Activated CD4-positive, alpha-beta T cell treated with anti-CD3 and anti-CD28 coated beads, Interleukin-2, amount 10 ng/mL, durations not matched to agents 24 days and 14 days (primary cell): ENCODE measurements at places on chromosomes 16 and 17.
A peak's percentile ranks its signal among the peaks of the same experiment; 100 is the strongest.

DNA sequence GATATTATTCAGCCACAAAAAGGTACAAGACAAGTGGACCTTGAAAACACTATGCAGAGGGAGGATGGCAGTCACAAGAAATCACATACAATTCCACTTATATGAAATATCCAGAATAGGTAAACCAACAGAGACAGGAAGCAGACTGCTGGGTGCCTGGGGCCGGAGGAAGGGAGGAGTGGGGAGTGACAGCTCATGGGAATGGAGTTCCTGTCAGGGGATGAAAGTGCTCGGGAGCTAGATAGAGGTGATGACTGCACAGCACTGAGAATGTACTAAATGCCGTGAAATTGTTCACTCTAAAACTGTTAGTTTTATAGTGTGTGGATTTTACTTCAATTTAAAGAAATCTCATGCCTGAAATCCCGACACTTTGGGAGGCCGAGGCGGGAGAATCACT is 74.2 kb upstream of the MED9 start:
- H3K36me3 ChIP-seq = no peaks in the 10 kb centered on the region
- H3K4me3 ChIP-seq = no peak overlapping the region
- no peak for DNase-seq
- H3K4me1 ChIP-seq = peaks cover 24% of the 10 kb centered on the region

GRCh38 chr17:56948491-56948890 is 12.4 kb downstream of the COIL start:
- H3K27ac ChIP-seq = no peak overlapping the region
- peaks cover 43% of the 10 kb centered on the region for H3K36me3 ChIP-seq
- H3K4me3 ChIP-seq = no peak overlapping the region
- H3K4me1 ChIP-seq = peaks cover 9% of the 10 kb centered on the region

DNA sequence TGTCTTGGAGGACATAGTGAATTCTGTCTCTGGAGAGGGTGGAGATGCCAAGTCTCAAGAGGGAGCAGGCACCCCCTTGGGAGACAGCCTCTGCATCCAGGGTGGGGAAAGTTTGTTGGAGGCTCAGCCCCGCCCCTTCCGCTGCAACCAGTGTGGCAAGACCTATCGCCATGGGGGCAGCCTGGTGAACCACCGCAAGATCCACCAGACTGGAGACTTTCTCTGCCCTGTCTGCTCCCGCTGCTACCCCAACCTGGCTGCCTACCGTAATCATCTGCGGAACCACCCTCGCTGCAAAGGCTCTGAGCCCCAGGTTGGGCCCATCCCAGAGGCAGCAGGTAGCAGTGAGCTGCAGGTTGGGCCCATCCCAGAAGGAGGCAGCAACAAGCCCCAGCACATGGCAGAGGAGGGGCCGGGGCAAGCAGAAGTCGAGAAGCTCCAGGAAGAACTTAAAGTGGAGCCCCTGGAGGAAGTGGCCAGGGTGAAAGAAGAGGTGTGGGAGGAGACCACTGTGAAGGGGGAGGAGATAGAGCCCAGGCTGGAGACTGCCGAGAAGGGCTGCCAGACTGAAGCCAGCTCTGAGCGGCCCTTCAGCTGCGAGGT is 5.2 kb downstream of the ZNF646 start:
- peaks cover 15% of the 10 kb centered on the region for H3K4me1 ChIP-seq
- H3K27me3 ChIP-seq = no peaks in the 10 kb centered on the region
- H3K4me3 ChIP-seq = no peak overlapping the region
- H3K36me3 ChIP-seq = peaks cover 43% of the 10 kb centered on the region

- no peak overlapping the region for H3K27ac ChIP-seq
- no peak for DNase-seq
- H3K36me3 ChIP-seq = no peaks in the 10 kb centered on the region
- H3K4me3 ChIP-seq = no peak overlapping the region
- H3K4me1 ChIP-seq = no peaks in the 10 kb centered on the region
- no peaks in the 10 kb centered on the region for H3K27me3 ChIP-seq
Measured at GRCh38 chr16:63422715-63423114, 1386.5 kb upstream of the CDH8 start.

- no peak overlapping the region for H3K27ac ChIP-seq
- peaks cover 2% of the 10 kb centered on the region for H3K27me3 ChIP-seq
- no peaks in the 10 kb centered on the region for H3K4me1 ChIP-seq
- no peaks in the 10 kb centered on the region for H3K36me3 ChIP-seq
Measured at GRCh38 chr17:21089933-21090901, 36.5 kb upstream of the DHRS7B start.

GRCh38 chr16:49189286-49189685 is 92.4 kb downstream of the CBLN1 start:
- H3K27ac ChIP-seq = no peak overlapping the region
- no peaks in the 10 kb centered on the region for H3K36me3 ChIP-seq
- no peak for DNase-seq
- H3K4me3 ChIP-seq = no peak overlapping the region
- H3K4me1 ChIP-seq = no peaks in the 10 kb centered on the region
- H3K27me3 ChIP-seq = no peaks in the 10 kb centered on the region

- H3K4me3 ChIP-seq = no peak overlapping the region
- H3K27me3 ChIP-seq = peaks cover 8% of the 10 kb centered on the region
- peaks cover 17% of the 10 kb centered on the region for H3K4me1 ChIP-seq
- no peak overlapping the region for H3K27ac ChIP-seq
- DNase-seq = no peak
Measured at GRCh38 chr16:57643910-57644309, 15.5 kb downstream of the ADGRG1 start.

DNA sequence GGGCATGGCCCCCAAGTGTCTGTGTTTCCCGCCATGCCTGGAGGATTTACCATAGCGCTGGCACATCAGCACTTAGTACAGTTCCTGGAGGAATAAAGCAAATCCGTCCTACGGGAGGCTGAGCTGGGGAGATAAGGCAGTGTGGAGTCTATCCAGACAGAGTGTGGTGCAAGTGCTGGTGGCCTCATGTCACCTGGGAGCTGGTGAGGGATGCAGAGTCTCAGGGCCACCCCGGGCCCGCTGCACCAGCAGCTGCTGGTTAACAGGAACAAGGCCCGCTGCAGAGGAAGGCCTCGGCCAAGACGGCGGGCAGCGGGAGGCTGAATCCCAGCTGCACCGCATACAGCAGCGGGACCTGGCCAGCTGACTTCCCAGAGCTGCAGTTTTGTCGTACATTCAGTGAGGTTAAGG is 57.3 kb upstream of the CDC42EP4 start:
- H3K4me1 ChIP-seq = no peaks in the 10 kb centered on the region
- DNase-seq = no peak
- no peaks in the 10 kb centered on the region for H3K36me3 ChIP-seq
- H3K4me3 ChIP-seq = no peak overlapping the region
- no peak overlapping the region for H3K27ac ChIP-seq
- H3K27me3 ChIP-seq = peaks cover 7% of the 10 kb centered on the region

GRCh38 chr17:48238933-48239602 is 131.5 kb downstream of the SNX11 start:
- H3K36me3 ChIP-seq = peaks cover 18% of the 10 kb centered on the region
- no peak overlapping the region for H3K27ac ChIP-seq
- peaks cover 42% of the 10 kb centered on the region for H3K4me1 ChIP-seq

DNA sequence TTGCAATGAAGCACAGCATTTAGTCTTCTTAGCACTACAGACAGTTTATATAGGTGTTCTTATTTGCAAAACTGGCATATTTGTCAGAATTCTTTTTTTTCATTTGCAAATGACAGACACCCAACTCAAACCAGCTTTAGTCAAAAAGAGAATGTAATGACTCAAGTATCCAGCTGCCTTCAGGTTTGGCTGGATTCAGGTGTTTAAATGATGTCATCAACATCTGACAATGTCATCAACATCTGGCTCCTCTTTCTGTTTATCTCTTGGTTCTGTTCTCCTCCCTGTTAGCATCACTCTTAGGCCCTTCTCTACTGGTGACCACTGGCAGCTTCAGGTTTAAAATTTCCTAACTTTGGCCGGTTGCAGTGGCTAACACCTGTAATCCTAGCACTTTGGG is 18.9 kb downstream of the TMC5 start:
- no peak overlapping the region for H3K27ac ChIP-seq
- no peak for DNase-seq
- H3K4me3 ChIP-seq = no peak overlapping the region
- H3K4me1 ChIP-seq = peaks cover 9% of the 10 kb centered on the region

- no peaks in the 10 kb centered on the region for H3K27me3 ChIP-seq
- no peaks in the 10 kb centered on the region for H3K36me3 ChIP-seq
- DNase-seq = no peak
- H3K4me3 ChIP-seq = no peak overlapping the region
- no peaks in the 10 kb centered on the region for H3K4me1 ChIP-seq
Measured at GRCh38 chr16:59236804-59237458, 502.8 kb upstream of the GOT2 start.

DNA sequence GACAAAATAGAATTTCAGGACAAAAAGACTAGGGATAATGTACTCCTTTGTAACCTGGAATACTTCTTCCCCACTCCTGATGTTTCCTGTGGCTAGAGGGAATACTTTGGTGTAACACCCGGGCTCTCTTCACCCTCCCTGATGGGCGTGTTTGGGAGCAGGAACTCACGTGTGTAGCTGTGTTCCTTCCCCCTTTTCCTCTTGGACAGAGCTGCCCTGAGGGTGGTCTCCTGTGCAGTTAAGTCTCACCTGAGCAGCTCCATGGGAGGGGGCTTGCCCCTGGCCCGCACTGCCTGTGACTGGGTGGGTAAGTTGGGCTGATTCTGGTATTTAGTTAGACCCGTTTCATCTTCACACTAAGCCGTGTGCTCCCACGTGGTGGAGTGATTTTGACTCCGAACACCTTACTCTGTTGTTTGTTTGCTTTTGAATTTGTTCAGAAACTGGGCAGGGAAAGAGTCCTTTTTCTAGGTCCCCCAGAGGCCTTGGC is 87.9 kb downstream of the OR1D5 start:
- peaks cover 2% of the 10 kb centered on the region for H3K27me3 ChIP-seq
- H3K4me3 ChIP-seq = no peak overlapping the region
- no peaks in the 10 kb centered on the region for H3K4me1 ChIP-seq
- no peak for DNase-seq
- H3K36me3 ChIP-seq = peaks cover 2% of the 10 kb centered on the region
- H3K27ac ChIP-seq = no peak overlapping the region

GRCh38 chr17:19876529-19877161 is 8.9 kb upstream of the ULK2 start:
- peaks cover 13% of the 10 kb centered on the region for H3K4me1 ChIP-seq
- no peaks in the 10 kb centered on the region for H3K36me3 ChIP-seq
- H3K27me3 ChIP-seq = peaks cover 4% of the 10 kb centered on the region
- DNase-seq = peak; percentile 78

DNA sequence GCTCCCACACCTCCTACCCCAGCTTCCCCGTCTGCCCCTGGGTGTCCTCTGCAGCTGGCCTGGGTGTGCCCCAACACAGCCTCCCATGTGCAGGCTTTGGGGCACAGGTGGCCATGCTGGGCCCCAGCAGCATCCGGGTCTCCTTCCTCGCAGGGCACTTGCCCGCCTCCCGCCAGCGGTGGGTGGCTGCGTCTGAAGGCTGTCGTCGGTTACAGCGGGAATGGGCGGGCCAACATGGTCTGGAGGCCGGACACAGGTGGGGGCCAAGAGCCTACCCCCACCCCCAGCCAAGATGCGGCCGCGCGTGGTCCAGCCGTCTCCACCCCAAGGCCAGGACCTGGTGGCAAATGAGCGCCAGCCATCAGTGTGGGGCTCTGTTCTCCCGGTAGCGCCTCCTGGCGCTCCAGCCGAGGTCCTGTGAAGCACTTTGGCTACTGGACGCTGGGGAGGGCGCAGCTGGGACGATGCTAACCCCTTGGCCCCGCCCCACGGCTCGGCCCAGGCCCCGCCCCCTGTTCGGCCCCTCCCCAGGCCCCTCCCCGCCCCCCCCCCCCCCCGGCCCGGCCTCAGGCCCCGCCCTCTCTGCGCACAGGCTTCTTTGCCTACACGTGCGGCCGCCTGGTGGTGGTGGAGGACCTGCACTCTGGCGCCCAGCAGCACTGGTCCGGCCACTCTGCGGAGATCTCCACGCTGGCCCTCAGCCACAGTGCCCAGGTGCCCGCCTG is 7.3 kb upstream of the RHOT2 start:
- H3K4me3 ChIP-seq = peak overlapping the region; percentile 49
- no peaks in the 10 kb centered on the region for H3K27me3 ChIP-seq
- peak; percentile 90 for DNase-seq

GRCh38 chr17:63250830-63251229 is 195.3 kb downstream of the CYB561 start:
- DNase-seq = no peak
- peaks cover 21% of the 10 kb centered on the region for H3K27me3 ChIP-seq
- no peak overlapping the region for H3K4me3 ChIP-seq
- H3K4me1 ChIP-seq = no peaks in the 10 kb centered on the region
- no peak overlapping the region for H3K27ac ChIP-seq
- no peaks in the 10 kb centered on the region for H3K36me3 ChIP-seq

GRCh38 chr16:64975821-64976220 is 146.0 kb downstream of the CDH11 start:
- no peak overlapping the region for H3K27ac ChIP-seq
- no peak overlapping the region for H3K4me3 ChIP-seq
- no peak for DNase-seq
- no peaks in the 10 kb centered on the region for H3K4me1 ChIP-seq
- no peaks in the 10 kb centered on the region for H3K27me3 ChIP-seq
- no peaks in the 10 kb centered on the region for H3K36me3 ChIP-seq

- peaks cover 40% of the 10 kb centered on the region for H3K4me1 ChIP-seq
- peaks cover 10% of the 10 kb centered on the region for H3K36me3 ChIP-seq
- peak overlapping the region; percentile 52 for H3K27ac ChIP-seq
- no peaks in the 10 kb centered on the region for H3K27me3 ChIP-seq
Measured at GRCh38 chr17:1110862-1111598, 68.8 kb downstream of the ABR start.

DNA sequence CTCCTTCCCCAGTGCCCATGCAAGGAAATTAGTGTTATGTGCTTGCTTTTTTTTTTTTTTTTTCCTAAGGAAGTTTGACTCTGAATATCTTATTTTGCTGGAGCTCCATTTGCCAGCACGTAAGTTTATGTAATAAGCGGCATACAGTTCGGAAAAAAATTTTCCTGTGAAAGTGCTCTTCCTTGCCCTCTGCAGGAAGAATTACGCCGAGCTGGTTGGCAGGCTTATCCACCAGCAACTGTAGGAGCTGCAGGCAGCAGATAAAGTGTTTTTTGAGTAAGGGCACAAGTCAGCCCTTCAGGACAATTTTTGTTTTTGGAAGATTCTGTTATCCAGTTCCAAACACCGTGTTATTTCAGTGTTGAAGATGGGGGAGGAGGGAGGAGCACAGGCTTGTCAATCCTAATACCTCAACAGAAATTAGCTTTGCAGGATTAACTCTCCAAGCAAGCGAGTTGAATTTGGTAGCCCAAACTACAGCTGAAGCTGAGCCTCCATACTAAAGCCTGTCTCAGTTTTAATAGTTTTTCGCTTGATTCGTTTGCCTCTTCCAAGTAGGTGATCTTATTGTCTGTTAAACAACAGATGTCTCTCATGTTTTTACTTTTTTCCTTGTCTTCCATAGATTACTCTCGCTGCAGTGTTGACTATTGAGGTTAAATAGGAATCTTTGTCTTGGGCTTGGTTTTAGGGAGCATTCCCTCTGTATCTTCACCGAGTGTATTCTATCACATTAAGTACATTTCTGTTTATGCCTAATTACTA is 1.1 kb downstream of the SPECC1 start:
- H3K27me3 ChIP-seq = peaks cover 60% of the 10 kb centered on the region
- H3K36me3 ChIP-seq = peaks cover 2% of the 10 kb centered on the region
- H3K4me1 ChIP-seq = peaks cover 9% of the 10 kb centered on the region
- DNase-seq = no peak
- no peak overlapping the region for H3K27ac ChIP-seq
- H3K4me3 ChIP-seq = peak overlapping the region; percentile 77
